ENCODE measurements at places on chromosomes 2 and 18.

GRCh38 chr2:10289891-10290290 lies 12.8 kb upstream of the HPCAL1 start:
- peak; percentile 87 for DNase-seq
- peak overlapping the region; percentile 66 for H3K27ac ChIP-seq
- H3K4me3 ChIP-seq: no peak overlapping the region
- no peaks in the 10 kb centered on the region for H3K27me3 ChIP-seq
- no peaks in the 10 kb centered on the region for H3K36me3 ChIP-seq

GRCh38 chr2:235264512-235264911 lies 229.3 kb upstream of the AGAP1 start:
- H3K36me3 ChIP-seq: no peaks in the 10 kb centered on the region
- no peak for DNase-seq
- no peaks in the 10 kb centered on the region for H3K27me3 ChIP-seq
- H3K4me1 ChIP-seq: peaks cover 19% of the 10 kb centered on the region

GRCh38 chr18:5513947-5514346 lies 29.9 kb downstream of the EPB41L3 start:
- no peaks in the 10 kb centered on the region for H3K36me3 ChIP-seq
- no peaks in the 10 kb centered on the region for H3K4me1 ChIP-seq
- peaks cover 4% of the 10 kb centered on the region for H3K27me3 ChIP-seq
- no peak overlapping the region for H3K4me3 ChIP-seq

DNA sequence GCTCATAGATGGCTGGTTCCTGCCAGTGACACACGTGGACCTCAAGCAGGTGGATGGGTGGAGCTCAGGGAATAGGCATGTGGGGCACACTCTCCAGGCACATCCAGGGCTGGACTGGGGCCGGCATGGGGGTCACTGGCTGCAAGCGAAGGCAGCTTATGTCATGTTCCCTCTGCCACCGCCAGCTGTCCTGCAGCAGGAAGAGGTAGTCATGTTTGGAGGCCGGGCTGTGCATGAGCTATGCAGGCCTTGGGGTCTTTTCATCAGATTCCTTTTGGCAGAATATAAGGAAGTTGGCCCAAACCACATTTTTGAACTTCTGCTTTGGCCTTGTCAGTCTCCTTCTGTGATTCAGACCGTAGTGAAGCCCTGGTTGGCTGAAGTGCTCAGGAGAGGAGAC lies 61.5 kb downstream of the AGAP1 start:
- H3K4me1 ChIP-seq: no peaks in the 10 kb centered on the region
- no peaks in the 10 kb centered on the region for H3K27me3 ChIP-seq
- no peak overlapping the region for H3K27ac ChIP-seq
- no peak for DNase-seq

- H3K4me1 ChIP-seq: no peaks in the 10 kb centered on the region
- no peaks in the 10 kb centered on the region for H3K27me3 ChIP-seq
- no peak overlapping the region for H3K27ac ChIP-seq
- H3K4me3 ChIP-seq: no peak overlapping the region
These were observed 47.6 kb upstream of the FAHD2A start for GRCh38 chr2:95354925-95355324.

DNA sequence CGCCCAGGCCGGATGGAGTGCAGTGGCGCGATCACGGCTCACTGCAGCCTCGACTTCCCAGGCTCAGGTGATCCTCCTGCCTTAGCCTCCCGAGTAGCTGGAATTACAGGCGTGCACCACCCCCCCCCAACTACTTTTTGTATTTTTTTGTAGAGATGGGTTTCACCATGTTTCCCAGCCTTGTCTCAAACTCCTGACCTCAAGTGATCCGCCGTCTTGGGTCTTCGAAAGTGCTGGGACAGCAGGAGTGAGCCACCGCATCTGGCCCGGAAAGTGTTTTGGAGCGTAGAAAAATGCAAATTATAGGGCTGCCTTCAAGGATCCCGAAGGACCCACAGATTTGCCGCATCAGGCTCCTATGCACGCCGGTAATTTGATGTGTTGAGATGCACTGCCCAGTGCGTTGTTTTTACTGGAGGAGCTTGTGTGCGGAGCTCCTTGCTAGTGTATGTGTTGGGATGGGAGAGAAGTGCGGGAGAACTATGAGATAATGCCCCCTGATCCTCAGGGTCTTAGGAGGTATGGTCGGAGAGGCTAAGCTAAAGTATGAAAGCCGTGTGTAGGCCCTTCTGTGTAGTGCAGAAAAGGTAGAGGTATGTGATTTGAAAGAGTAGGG lies 1.2 kb upstream of the CLASP1 start:
- H3K27me3 ChIP-seq: no peaks in the 10 kb centered on the region
- peaks cover 12% of the 10 kb centered on the region for H3K4me1 ChIP-seq
- DNase-seq: no peak
- H3K4me3 ChIP-seq: peak overlapping the region; percentile 73

DNA sequence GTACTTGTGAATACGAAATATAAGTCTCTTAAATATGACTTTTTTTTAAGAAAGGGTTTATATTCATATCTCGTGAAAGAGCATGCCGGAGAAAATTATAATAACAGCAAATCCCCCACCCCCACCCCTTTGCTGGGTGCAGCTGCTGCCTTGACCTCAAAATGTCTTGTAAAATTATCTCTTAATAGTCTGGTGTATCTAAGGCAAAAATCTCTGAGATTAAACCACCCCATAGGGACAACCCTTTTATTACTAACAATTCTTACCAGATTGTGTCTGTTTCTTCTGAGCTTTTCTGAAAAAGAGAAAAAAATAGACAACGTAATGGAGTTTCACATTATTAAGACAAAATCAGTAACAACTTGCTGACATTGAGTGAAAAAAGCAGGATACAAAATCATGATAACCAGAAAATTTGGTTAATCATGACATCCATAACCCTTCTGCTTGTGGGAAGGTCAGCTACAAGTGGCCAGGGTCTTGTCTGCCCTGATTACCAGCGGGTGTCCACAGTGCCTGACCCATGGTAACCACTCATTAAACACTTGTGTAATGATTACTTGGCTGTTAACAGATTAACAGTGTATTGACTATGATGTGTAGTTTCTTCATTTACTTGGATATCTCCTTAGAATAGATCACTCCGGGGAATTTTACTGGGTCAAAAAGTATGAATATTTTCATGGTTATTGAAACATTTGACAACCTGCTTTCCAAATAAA lies 1.5 kb downstream of the STRADB start:
- H3K36me3 ChIP-seq: peaks cover 9% of the 10 kb centered on the region

DNA sequence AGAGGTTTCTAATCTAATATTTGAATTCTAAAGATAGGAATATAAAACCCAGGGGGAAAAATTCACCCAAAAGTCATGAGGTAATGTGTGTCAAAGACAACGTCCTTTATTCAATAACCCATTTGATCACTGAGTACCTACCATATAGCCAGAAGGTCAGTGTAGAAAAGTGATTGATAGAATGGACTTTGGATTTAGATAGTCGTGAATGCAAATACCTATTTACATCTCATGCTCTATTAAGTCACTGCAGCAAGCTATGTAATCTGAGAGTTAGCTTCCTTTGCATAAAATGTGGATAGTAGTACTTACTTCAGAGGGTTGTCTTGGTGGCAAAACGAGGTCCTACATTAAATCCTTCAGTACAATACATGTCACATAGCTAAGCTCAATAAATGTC lies 27.8 kb upstream of the TRIB2 start:
- H3K27me3 ChIP-seq: no peaks in the 10 kb centered on the region
- H3K36me3 ChIP-seq: no peaks in the 10 kb centered on the region
- peaks cover 8% of the 10 kb centered on the region for H3K4me1 ChIP-seq
- no peak for DNase-seq

DNA sequence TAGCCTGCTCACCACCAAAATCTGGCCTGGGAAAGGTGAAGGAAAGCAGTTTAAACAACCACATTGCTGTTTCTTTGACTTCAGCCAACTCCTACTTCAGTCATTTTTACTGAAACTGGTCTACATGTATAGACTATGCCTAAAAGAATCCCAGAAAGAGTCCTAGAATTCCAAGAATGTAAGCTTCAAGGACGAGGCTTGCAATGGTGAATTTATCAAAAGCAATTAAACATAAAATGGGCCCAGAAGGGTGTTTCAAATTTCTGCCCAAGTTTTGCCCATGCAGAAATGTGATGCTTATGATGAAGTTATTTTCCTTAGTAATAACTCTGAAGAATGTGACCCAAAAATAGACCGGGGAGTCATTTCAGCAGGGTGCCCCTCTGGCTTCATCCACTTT lies 16.6 kb downstream of the EN1 start:
- no peak overlapping the region for H3K27ac ChIP-seq
- H3K36me3 ChIP-seq: no peaks in the 10 kb centered on the region
- no peaks in the 10 kb centered on the region for H3K4me1 ChIP-seq
- no peak for DNase-seq
- H3K27me3 ChIP-seq: peaks cover 92% of the 10 kb centered on the region
- no peak overlapping the region for H3K4me3 ChIP-seq

DNA sequence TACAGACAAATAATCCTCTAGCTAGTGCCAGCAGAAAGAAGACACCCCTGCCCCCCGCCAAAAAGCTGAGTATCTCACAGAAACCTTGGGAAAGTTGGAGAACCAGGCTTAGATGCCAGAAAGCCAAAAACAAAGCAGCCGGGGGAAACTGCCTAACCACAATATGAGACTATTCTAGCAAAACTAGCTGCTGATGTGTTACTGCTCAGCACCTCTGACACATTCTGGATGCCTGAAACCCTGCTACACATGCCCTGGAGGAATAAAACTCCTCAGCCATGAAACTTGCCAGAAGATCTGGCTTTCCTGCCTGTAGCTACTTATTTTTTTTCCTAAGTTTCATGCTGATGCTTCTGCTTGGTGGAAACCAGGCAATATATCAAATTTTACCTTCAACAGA lies 122.7 kb upstream of the GCFC2 start:
- no peak overlapping the region for H3K27ac ChIP-seq
- DNase-seq: no peak

DNA sequence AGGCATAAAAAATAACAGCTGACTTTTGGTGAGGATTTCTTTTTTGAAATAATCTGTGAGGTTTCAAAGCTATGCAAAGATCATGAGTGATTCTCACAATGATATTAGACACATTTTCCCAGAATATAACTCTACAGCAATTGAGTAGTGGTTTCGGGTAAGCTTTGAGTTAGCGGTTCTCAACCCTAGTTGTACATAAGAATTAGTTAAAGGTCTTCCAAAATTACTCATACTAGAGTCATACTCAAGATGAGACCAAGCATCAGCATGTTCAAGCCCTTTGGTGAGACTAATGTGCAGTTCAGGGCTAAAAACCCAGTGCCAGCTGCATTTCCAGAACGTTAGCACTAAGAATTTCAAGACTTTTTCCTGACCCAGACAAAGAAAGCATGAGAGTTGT lies 31.1 kb downstream of the DSG4 start:
- H3K27ac ChIP-seq: no peak overlapping the region
- no peak for DNase-seq
- no peaks in the 10 kb centered on the region for H3K4me1 ChIP-seq
- H3K27me3 ChIP-seq: no peaks in the 10 kb centered on the region
- no peak overlapping the region for H3K4me3 ChIP-seq

- H3K36me3 ChIP-seq: no peaks in the 10 kb centered on the region
- H3K4me3 ChIP-seq: no peak within 1 kb of the TSS
- H3K27ac ChIP-seq: no peak within 1 kb of the TSS
- peak; percentile 67 for DNase-seq
These were observed at the start of gene VWC2L for GRCh38 chr2:214410918-214411554. VWC2L (plus strand) TSS chr2:214411054; CDS start chr2:214414194, 3,140 bp downstream.

DNA sequence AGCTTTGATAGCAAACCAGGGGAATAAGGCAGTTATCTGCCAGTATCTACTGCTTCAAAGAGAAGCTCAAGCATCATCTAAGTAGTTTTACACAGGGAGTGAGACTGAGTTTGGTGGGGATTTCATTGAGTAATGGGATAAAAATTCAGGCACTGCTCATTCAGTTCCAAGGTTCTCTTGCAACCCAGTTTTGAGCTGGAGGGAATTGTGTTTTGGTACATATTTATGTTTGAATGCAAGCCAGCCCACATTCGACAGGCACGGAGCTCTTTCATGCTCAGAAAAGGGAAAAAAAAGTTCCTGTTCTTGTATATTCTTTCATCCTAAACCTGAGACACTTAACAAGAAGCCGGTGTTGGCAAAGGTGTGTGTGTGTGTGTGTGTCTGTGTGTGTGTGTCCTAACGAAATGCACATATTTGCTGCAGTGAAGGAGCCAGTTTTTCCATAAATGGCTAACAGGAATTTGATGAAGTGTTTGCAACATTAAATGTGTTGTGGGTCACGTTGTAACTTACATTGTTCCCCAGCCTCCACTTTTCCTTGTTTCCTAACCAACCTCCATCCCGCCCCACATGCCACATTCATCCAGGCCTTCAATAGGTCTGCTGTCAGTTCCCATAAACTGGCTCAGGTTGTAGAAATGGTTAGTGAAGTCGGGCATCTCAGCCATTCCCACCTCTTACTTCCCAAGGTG lies 311.1 kb downstream of the TXNL1 start:
- DNase-seq: no peak
- H3K27ac ChIP-seq: no peak overlapping the region
- no peaks in the 10 kb centered on the region for H3K27me3 ChIP-seq
- no peak overlapping the region for H3K4me3 ChIP-seq
- no peaks in the 10 kb centered on the region for H3K36me3 ChIP-seq

GRCh38 chr2:42068571-42069178 lies 20.9 kb downstream of the PKDCC start:
- no peak for DNase-seq
- H3K27ac ChIP-seq: no peak overlapping the region
- no peaks in the 10 kb centered on the region for H3K27me3 ChIP-seq
- no peak overlapping the region for H3K4me3 ChIP-seq
- no peaks in the 10 kb centered on the region for H3K36me3 ChIP-seq

DNA sequence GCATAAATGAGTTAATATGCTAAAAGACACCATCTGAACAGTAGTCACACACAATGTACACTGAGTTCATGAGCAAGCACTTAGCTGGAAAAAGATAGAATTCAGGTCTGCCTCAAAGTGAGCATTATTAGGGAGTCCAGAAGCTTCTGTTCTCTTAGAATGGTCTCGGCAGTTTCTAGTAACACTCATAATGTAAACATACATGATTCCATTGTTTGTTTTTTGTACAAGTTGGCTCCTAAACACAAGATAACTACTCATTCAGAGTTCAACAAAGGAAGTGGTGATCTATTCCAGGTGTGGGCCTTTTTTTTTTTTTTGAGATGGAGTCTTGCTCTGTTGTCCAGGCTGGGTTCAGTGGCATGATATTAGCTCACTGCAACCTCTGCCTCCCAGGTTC lies 66.2 kb downstream of the ESCO1 start:
- H3K4me3 ChIP-seq: no peak overlapping the region
- no peak for DNase-seq
- peaks cover 87% of the 10 kb centered on the region for H3K36me3 ChIP-seq
